ENCODE measurements at places on chromosomes 16 and 17. TPM values are rescaled to one million over a fixed set of nuclear protein-coding genes. Genes with fewer than 3 reads are reported as not detected.
A peak's percentile ranks its signal among the peaks of the same experiment; 100 is the strongest.

RRAD gene
- total RNA-seq, result 11.1 TPM

DNA sequence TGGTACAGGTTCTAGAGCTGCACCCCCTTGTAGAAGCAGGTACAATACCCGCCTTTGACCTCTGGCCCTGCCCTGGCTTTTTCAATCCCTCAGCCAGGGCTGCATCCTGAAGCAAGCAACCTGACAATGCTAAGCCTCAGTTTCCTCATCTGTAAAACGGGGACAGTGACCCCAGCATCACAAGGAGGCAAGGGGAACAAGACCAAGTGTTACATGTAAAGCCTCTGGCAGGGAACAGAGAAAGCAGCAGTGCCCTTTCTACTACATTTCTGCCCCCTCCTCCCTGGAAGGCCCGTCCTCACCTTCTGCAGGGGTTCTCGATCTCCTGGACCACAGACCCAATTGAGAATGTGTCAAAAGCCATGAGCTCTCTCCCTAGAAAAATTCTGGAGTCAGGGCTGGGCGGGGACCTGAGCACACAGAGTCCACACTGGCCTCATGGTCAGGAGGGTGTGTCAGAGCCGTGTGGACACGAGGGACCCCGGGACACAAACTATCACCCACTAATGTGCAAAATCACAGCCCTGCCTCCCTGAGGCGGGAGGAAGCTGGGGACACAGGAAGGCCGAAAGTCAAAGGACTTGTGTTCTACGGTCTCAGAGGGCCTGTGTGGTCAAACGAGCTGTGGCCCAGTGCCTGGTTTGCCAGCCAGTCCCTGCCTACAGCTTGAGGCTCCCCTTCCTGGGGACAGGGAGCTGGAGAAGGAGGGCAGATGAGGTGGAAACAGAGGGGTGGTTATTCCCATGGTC is 27.5 kb downstream of the LRRC75A start:
- H3K4me3 ChIP-seq, result no peak overlapping the region
- no peak for DNase-seq
- H3K4me1 ChIP-seq, result no peaks in the 10 kb centered on the region
- H3K27ac ChIP-seq, result no peak overlapping the region
- H3K27me3 ChIP-seq, result no peaks in the 10 kb centered on the region
- no peaks in the 10 kb centered on the region for H3K36me3 ChIP-seq

DNA sequence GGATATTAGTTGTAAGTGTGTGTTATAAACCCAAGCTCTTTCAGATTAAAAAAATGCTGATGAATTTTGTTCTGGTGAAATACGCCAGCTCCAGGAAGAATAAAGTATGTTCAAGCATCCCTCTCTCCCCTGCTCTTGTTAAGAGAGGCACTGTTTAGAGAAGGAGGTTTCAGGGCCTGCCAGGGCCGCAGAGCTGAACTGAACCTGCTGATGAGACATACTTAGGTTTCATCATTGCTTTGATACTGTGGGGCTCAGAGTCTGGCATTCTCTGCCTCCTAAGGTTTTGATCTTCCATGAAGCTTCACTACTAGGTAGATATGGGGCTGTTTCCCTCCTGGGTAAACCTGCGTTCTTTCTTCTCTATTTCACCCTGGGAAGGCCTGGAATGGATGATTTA is 175.3 kb upstream of the FAM20A start:
- no peak overlapping the region for H3K4me3 ChIP-seq
- no peaks in the 10 kb centered on the region for H3K27me3 ChIP-seq
- no peaks in the 10 kb centered on the region for H3K36me3 ChIP-seq
- peak overlapping the region; percentile 78 for H3K27ac ChIP-seq

DNA sequence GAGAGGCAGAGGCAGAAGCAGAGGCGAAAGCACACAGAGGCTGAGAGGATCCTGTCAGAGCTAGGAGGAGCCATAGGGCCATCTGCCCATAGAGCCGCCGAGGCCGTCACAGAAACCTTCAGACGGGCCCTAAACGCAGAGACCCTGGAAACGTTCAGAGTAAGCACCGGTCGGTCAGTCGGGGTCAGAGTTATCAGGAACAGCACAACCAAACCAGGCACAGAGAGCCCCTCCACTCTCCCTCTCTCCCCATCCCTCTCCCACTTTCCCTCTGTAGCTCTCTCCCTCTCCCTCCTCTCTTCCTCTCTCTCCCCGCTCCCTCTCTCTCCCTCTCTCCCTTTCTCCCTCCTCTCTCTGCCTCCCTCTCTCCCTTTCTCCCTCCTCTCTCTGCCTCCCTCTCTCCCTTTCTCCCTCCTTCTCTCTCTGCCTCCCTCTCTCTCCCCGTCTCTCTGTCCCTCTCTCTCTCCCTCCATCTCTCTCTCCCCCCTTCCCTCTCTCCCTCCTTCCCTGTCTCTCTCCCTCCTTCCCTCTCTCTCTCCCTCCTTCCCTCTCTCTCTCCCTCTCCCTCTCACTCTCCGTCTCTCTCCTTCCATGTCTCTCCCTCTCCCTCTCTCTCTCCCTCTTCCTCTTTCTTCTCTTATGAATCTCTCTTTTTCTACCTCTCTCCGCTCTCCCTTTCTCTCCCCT is 138.9 kb downstream of the C16orf95 start:
- H3K4me1 ChIP-seq, result no peaks in the 10 kb centered on the region
- DNase-seq, result no peak
- no peaks in the 10 kb centered on the region for H3K36me3 ChIP-seq
- H3K27ac ChIP-seq, result no peak overlapping the region
- no peak overlapping the region for H3K4me3 ChIP-seq

ZNHIT3 gene
- 19.0 TPM for total RNA-seq

GPRC5C gene
- 24.3 TPM for total RNA-seq

GRCh38 chr17:63842173-63842539 is 329 bp downstream of the SMARCD2 start:
- H3K27ac ChIP-seq, result peak overlapping the region; percentile 90
- no peaks in the 10 kb centered on the region for H3K27me3 ChIP-seq
- DNase-seq, result no peak
- H3K36me3 ChIP-seq, result no peaks in the 10 kb centered on the region
- H3K4me3 ChIP-seq, result peak overlapping the region; percentile 69
- peaks cover 11% of the 10 kb centered on the region for H3K4me1 ChIP-seq

GRCh38 chr17:65918500-65918899 is 273.4 kb downstream of the CEP112 start:
- peak overlapping the region; percentile 44 for H3K27ac ChIP-seq
- H3K36me3 ChIP-seq, result no peaks in the 10 kb centered on the region
- no peaks in the 10 kb centered on the region for H3K4me1 ChIP-seq
- DNase-seq, result no peak

- H3K36me3 ChIP-seq, result no peaks in the 10 kb centered on the region
- H3K4me3 ChIP-seq, result no peak overlapping the region
- no peak overlapping the region for H3K27ac ChIP-seq
- no peaks in the 10 kb centered on the region for H3K4me1 ChIP-seq
- DNase-seq, result no peak
Measured at GRCh38 chr16:12794486-12795387, 8.9 kb downstream of the CPPED1 start.

TBC1D10B gene
- total RNA-seq, result 19.0 TPM

GRCh38 chr17:74512624-74513091 is 18.6 kb downstream of the CD300LB start:
- peak; percentile 37 for DNase-seq
- no peaks in the 10 kb centered on the region for H3K27me3 ChIP-seq
- no peak overlapping the region for H3K27ac ChIP-seq
- H3K36me3 ChIP-seq, result no peaks in the 10 kb centered on the region
- no peaks in the 10 kb centered on the region for H3K4me1 ChIP-seq

- H3K4me1 ChIP-seq, result no peaks in the 10 kb centered on the region
- H3K27me3 ChIP-seq, result no peaks in the 10 kb centered on the region
- H3K4me3 ChIP-seq, result no peak overlapping the region
Measured at GRCh38 chr17:73411313-73411747, 99.5 kb upstream of the CDC42EP4 start.

DNA sequence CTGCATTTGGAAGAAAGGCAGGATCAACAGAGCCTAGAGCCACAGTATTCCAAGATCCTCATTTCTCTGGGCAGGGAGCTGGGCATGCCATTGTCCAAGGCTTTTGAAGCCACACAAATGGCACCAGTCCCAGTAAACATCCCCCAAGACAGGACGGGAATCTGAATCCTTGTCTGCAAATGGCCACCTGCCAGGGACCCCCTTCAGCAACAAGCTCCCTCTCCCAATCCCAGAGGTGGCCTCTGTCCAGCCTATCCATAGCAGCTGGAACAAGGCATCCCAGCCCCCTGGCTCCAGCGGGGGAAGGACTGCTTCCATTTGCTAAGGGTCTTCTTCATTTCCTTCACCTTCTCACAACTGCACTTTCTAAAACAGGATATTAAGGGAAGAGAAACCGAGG is 204.4 kb downstream of the C16orf78 start:
- no peaks in the 10 kb centered on the region for H3K36me3 ChIP-seq
- no peak for DNase-seq
- peak overlapping the region; percentile 80 for H3K27ac ChIP-seq
- no peak overlapping the region for H3K4me3 ChIP-seq

DNA sequence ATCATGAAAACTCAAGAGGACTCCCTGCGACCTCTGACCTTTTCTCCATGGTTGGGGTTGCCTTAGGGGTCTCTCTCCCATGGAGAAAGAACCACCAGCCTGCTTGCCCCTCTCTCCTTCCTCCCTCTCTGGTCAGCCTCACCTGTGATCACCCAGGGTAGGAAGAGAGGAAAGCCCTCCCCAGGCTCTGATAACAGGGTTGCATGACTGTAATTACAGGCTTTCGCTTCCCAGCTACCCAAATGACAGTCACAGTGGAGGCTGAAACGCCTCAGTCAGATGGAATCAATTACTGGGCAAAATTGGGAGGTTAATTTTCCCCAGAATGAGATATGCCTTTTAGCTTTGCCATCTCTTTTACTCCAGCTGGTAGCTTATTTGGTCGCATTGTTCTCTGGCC is 265.8 kb upstream of the SOX9 start:
- no peak overlapping the region for H3K4me3 ChIP-seq
- H3K4me1 ChIP-seq, result no peaks in the 10 kb centered on the region
- no peak overlapping the region for H3K27ac ChIP-seq
- DNase-seq, result no peak
- H3K27me3 ChIP-seq, result no peaks in the 10 kb centered on the region

DHRS7C gene
- total RNA-seq, result not detected

Data from breast epithelium (tissue), 4 donors.